ENCODE measurements at places on chromosomes 12 and 14.

GRCh38 chr12:28177461-28177860, 12.8 kb upstream of the CCDC91 start:
- DNase-seq = no peak

DNA sequence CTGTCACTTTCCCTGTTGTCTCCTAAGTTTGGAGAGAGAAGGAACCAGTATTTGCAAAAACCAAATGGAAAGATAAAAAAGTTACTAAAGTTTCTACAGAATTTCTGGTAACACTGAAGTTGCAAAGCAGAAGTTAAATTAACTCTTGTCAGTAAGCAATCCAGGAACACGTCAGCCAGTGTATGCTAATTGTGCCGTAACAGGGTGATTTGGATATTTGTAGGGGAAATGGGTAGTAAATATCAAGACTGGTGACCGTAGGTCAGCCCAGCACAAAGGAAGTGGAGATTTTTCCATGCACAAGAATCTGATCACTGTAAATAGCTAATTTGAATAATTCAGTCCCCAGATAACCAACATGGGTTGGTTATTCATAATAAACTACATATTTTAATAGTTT, 2.3 kb downstream of the CDKN1B start:
- no peak for DNase-seq

GRCh38 chr12:54173066-54173726, 15.6 kb downstream of the SMUG1 start:
- DNase-seq = peak; percentile 58

- DNase-seq = no peak
These were observed 10.2 kb upstream of the CMKLR1 start for GRCh38 chr12:108349278-108349688.

DNA sequence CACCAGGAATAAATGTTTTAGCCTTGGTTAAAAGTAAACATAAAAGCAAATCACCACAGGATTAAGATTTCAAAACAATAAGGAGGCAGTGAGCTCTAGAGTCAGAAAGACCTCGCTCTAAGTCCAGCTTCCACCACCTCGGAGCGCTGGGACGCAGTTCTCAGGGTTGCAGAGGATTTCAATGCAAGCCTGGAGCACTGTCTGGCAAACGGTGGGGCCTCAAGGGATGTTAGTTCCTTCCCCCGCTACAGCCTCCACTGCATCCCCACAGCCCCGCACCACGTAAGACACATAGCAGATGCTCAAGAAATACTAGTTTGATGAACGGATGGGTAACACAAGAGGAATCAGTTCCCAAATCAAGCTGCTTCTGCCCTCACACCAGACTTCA, 39.3 kb upstream of the TMCC3 start:
- DNase-seq = no peak

DNA sequence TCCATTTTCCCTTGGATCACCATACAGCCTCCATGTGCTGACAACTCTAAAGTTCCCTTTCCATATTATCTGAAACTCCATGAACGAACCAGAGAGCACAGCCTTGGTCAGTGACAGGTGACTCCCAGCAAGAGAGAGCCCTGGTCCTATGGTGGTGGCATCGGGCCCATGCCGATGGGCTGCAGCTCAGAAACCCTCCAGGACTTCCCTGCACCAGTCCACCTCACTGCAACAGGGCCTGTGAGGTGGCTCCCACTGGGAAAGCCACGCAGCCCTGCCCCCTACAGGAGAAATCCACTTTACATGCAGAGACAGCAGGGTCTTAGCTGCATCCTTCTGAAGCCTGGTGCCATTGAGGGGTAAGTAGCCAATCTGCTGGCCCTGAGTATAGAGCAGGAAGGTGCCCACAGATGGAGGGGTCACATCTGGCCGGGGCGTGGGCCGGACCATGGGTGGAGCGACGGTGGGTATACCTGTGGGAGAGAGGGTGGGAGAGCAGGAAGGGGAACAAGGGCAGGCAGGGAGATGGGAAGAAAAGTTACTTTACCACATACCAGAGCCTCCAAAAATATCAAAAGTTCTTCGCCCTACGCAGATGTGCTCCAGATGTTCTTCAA, 24.7 kb downstream of the RTRAF start:
- DNase-seq = no peak

- DNase-seq = no peak
These were observed 82.3 kb downstream of the FIGNL2 start for GRCh38 chr12:51766067-51766676.

GRCh38 chr12:92288561-92288960, 142.9 kb upstream of the BTG1 start:
- DNase-seq = no peak

DNA sequence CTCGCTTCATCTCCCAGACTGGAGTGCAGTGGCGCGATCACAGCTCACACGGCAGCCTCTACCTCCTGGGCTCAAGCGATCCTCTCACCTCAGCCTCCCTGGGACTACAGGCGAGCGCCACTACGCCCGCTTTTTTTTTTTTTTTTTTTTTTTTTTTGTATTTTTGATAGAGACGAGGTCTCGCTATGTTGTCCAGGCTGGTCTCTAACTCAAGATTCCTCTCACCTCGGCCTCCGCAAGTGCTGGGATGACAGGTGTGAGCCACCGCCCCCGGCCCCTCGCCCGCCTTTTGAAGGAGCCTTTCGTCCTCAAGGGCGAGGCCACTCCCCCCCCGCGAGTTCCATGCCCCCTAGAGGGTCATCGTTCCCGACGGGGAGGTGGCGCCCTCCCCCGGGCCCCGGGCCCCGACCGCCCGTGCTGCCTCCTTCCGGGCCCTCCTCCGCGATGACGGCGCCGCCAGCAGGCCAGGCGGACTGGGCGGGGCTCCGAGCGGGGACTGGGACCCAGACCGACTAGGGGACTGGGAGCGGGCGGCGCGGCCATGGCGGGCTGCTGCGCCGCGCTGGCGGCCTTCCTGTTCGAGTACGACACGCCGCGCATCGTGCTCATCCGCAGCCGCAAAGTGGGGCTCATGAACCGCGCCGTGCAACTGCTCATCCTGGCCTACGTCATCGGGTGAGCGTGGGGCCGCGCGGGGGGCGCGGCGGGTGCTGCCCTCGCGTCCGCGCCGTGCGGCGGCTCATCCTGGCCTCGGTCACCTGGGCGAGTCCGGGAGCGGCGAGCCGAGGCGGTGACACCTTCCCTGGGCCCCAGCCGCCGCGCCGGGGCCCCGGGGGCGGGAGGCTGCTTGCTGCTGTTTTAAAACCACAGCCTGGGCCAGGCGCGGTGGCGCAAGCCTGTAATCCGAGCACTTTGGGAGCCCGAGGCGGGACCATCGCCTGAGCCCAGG, at the start of gene P2RX4:
P2RX4 (plus strand) TSS at position 506 of the 949 bp plus-strand sequence; CDS start at position 542, 36 bp downstream.
- DNase-seq = peak; percentile 41

GRCh38 chr12:10610188-10610587, 3.2 kb downstream of the MAGOHB start:
- DNase-seq = no peak

DNA sequence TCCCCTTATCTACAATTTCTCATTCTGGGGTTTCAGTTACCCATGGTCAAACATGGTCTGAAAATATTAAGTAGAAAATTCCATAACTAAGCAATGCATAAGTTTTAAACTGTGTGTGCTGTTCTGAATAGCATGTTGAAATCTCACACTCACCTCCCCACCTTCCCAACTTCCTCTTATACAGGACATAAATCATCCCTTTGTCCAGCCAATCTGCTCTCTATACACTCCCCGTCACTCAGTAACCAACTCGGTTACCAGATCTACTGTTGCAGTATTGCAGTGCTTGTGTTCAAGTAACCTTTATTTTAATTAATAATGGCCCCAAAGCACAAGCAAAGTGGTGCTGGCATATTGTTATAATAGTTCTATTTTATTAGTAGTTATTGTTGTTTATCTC, 420.5 kb downstream of the GXYLT1 start:
- peak; percentile 4 for DNase-seq

DNA sequence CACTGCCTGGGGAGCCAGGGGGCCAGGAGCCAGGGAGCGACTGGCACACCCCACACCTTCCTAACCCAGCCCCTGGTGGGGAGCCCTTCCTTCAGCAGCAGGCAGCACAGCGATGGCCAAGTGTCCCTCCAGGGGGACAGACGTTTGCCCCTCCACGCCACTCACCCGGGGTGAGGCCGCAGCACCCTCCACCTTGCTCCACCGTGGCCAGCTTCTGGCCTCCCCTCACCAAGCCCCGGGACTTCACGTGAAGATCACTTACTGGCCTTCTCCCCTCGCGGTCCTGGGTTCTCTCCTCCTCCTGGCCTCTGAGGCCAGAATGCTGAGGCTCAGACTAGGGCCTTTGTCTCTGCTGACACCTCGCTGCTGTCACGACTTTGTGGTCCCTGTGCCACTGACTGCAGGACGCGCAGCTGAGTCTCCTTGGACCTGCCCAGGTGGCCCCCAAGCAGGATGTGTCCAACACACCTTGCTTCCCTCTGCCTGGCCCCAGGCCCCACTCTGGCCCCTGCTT, 3.5 kb upstream of the ASPG start:
- DNase-seq = no peak

GRCh38 chr12:102484428-102484958, 4.1 kb upstream of the IGF1 start:
- DNase-seq = peak; percentile 48

DNA sequence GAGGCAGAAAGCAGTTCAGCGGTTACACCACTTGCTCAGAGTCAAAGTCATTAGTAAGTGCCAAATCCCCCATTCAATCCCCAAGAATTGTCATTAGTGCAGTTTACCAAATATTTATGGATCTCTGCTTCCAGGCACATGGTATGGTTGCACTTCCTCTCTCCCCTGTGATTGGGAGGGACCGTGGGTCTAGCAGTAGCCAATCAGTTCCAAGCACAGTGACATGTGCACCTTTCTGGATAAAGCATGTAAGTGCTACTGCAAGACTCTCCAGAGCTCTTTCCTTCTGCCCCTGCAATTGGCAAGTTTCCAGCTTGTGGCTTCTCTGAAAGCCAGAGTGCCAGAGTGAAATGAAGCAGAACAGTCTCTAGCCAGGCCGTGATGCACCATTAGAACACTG, 85.3 kb upstream of the FLRT2 start:
- no peak for DNase-seq

- DNase-seq = no peak
These were observed 159.3 kb downstream of the CAND1 start for GRCh38 chr12:67428431-67428830.

- no peak for DNase-seq
These were observed 822 bp upstream of the EIF2B2 start for GRCh38 chr14:75001899-75002298.

DNA sequence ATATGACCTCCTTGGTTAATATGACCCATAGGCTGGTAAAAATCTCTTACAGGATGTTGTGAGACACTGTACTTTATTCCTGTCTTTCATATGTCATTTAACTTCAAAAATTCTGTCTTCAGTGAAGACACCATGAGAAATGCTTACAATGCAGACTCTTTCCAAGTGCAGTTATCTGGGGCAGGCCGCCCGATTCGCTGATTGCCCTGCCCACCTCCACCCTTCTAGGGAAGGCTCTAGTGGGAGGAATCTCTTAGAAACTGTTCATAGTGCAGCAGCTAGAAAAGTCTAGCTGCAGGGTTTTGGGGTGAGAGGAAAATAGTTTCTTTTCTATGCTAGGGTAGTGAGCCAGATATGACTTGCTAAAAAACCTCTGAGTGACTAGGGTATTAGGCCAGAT, 15.0 kb upstream of the CIPC start:
- DNase-seq = no peak

DNA sequence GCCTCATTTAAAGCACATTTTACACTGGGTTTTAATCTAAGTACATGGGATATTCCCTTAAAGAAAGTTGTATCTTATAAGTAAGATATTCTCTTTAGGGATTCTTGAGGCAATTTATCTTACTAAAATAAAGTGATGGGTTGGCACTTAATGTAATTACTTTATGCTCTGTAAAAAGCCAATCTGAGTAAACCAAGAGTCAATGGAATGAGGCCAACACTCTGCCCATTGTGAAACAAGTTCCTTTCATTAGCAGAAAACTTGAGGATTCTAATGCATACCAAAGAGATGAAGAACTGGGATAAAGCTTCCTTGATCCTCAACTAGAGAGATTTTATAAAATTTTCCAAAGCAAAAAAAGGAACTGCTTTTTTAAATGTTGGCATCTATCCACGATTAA, 121.2 kb downstream of the METTL25 start:
- no peak for DNase-seq

DNA sequence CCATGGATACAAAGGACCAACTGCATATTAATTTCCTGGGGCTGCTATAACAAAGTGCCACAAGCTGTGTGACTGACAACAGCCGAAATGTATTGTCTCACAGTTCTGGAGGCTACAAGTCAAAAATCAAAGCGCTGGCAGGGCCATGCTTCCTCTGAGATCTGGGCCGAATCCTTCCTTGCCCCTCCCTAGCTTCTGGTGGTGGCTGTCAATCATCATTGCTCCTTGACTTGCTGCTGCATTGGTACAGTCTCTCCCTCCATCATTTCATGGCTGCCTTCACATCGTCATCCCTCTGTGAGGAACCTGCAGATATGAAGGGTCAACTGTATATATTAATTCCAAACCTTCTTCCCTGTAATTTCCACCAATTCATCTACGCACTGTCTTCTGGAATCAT, 118.3 kb downstream of the EXOC5 start:
- no peak for DNase-seq

GRCh38 chr14:102988054-102988453, 65.6 kb downstream of the AMN start:
- no peak for DNase-seq

DNA sequence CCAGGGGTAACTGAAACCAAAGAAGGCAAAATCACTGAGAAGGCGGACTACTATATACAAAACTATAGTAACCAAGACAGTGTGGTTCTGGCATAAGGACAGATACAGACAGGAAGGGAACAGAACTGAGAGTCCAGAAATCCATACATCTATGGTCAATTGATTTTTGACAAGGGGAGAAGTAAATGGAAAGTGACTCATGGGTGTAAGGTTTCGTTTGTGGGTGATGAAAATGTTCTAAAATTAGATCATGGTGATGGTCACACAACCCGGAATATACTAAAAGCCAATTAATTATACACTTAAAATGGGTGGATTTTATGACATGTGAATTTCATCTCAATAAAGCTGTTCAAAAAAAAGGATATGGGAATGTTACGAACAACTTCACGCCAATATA, 18.7 kb downstream of the ANGEL1 start:
- no peak for DNase-seq

GRCh38 chr12:48180857-48181495, 2.5 kb upstream of the CCDC184 start:
- no peak for DNase-seq

GRCh38 chr14:68011406-68012028, 191.9 kb downstream of the RAD51B start:
- DNase-seq = no peak

DNA sequence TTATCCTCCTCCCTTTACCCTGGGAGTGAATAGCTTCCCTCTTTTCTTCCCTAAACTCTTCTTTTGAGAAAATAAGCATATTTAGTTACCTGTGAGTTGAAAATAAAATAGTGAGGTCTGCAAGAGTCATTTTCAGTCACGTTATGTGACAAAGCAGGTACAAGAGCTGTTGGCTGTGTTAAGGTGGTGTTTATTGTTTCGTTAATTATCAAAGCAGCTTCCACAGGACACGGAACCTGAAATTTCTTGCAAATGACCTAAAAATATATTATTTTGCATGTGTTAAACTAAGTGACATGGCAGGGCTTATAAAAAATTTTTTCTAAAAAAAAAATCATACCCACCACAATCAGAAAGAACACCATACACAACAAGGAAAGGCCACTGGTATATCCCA, 8.3 kb downstream of the SLC38A2 start:
- no peak for DNase-seq
